Esophagus squamous epithelium (tissue), 5 donors: ENCODE measurements at places on chromosomes 2 and 18.

DNA sequence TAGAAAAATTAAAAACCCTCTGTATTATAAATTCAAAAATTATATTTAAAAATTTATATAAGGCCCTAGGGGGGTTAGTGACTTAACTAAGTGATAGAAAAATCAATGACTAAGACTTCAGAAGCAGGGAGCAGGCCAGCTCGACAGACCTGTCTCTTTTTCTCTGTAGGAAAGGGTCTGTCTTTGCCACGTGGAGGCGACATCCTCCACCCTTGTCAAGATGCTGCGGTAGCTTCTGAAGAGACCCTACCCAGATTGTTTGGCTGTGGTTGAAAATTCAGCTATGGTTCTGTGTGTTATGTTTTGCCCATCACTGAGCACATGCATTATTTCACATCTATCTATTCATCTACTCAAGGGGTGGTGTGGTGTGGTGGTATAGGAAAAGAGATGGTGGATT, 8.2 kb upstream of the SLC4A3 start:
- DNase-seq: no peak

GRCh38 chr2:118255301-118255700, 167.0 kb downstream of the INSIG2 start:
- no peak for DNase-seq

DNA sequence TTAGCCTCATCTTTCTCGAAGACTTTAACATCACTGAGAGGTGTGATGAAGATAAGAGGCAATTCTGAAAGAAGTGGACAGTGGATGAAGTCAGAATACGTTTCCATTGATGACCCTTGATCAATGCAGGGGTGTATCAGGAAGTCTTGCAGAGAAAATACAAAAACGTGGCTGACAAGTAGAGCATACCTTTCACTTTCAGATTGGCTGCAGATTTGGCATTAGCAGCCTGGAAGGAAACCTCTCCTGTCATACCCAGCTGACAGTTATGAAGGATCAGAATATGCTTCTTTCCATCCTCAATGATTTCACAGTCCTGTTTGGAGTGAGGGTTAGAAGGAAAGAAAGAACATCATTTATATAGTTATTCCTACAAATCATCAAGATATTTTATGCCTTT, 152.5 kb downstream of the PLEKHA3 start:
- DNase-seq: no peak

DNA sequence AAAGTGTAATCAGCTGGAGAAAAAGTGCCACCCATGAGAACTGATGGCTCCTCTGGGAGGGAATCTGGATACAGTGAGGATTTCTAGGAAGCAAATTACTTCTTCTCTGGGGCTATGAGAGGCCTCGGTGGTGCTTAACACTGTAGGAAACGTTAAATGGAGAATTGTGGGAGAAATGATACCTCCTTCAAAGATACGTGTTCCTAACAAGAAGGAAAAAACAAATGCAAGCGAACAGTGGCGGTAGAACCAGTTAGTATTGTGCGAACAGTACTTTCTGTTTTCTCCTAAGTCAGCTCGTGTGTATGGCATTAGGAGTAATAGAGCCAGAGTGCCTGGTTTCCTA, 587 bp upstream of the MTIF2 start:
- DNase-seq: no peak
